ENCODE measurements at places on chromosomes 16 and 17. TPM values are rescaled to one million over a fixed set of nuclear protein-coding genes. Genes with fewer than 3 reads are reported as not detected.

The FN3K gene
- total RNA-seq = 4.0 TPM

The NETO2 gene
- total RNA-seq = 32.0 TPM

The MIEN1 gene
- 27.6 TPM for total RNA-seq

The ZP2 gene
- not detected for total RNA-seq

The KRTAP1-5 gene
- total RNA-seq = not detected

The CCDC144A gene
- total RNA-seq = 8.2 TPM

The UTP4 gene
- total RNA-seq = 15.9 TPM

- H3K4me1 ChIP-seq = no peaks in the 10 kb centered on the region
- no peaks in the 10 kb centered on the region for H3K27me3 ChIP-seq
- no peaks in the 10 kb centered on the region for H3K36me3 ChIP-seq
Observed at GRCh38 chr17:50487213-50488096, 8.8 kb downstream of the RSAD1 start.

DNA sequence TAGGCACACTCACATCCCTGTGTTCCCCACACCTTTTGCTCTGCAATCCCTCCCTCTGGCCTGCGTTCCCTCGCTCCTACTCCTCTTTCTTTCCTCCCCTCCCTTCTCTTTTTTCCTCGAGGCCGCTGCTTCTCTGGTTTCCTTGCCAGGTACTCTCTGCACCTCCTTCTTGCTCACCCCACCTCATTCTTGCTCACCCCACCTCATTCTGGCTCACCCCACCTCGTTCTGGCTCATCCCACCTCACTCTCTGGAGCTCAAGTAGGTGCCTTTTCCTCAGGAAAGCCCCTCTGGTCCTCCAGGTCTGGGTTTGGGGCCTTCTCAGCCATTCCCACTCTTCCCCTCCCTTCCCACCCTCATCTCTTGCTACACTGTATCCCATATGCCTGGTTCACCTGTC lies 103.5 kb downstream of the PLCG2 start:
- no peaks in the 10 kb centered on the region for H3K27me3 ChIP-seq
- H3K4me3 ChIP-seq = no peak overlapping the region
- H3K27ac ChIP-seq = no peak overlapping the region
- H3K4me1 ChIP-seq = peaks cover 7% of the 10 kb centered on the region

DNA sequence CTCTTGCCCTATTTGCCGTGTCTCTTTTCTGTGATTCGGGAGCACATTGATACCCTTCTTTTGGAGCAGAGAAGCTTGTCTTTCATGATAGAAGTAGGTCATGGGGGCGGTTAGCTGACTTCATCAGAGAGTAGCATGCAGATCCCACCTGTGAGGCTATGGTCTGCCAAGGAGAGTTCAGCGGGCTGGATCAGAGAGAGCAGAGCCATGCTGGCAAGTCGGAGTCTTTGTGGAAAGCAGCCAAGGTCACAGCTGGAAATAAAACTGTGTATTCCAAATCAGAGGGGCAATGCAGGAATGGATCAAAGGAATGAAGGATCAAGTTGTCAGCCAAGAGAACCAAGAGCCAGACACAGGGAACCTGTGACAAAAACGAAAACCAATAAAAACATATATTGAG lies 595.9 kb downstream of the WWOX start:
- H3K36me3 ChIP-seq = no peaks in the 10 kb centered on the region
- no peaks in the 10 kb centered on the region for H3K27me3 ChIP-seq
- H3K27ac ChIP-seq = no peak overlapping the region

DNA sequence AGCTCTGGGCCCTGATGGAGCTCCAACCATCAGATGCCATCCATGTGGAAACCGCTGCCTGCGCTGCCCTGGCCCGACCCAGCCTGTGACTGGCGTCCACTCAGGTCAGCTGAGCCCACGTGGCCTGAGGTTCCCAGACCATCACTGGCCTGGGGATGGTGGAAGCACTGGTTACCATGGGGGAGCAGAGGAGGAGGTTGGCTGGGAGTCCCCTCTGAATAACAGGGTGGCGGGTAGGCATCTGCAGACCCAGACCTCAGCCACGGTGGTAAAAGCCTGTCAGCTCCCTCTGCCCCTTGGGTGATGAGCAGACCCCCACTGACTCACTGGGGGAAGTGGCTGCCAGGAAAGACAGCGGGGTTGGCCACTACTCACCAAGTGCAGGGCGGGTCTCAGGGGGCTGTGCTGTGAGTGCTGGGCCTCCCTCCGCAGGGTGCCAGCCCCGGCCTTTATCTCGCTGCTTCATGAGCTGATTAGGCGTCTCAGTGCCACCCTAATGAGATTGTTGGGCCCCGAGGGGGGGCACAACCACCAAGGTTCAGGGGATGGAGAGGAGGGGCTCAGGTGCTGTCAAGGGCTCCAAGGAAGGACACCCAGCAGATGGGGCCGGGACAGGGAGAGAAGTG lies at the start of gene PDE6G:
Gene PDE6G (minus strand): TSS at position 425 of the 626 bp plus-strand sequence. CDS start 3,237 bp downstream, outside the sequence.
- H3K27ac ChIP-seq = no peak within 1 kb of the TSS
- no peaks in the 10 kb centered on the region for H3K36me3 ChIP-seq
- no peaks in the 10 kb centered on the region for H3K27me3 ChIP-seq

- H3K27me3 ChIP-seq = no peaks in the 10 kb centered on the region
- H3K36me3 ChIP-seq = no peaks in the 10 kb centered on the region
- H3K27ac ChIP-seq = no peak overlapping the region
- peaks cover 3% of the 10 kb centered on the region for H3K4me1 ChIP-seq
Observed at GRCh38 chr17:14452856-14453255, 152.0 kb downstream of the HS3ST3B1 start.

DNA sequence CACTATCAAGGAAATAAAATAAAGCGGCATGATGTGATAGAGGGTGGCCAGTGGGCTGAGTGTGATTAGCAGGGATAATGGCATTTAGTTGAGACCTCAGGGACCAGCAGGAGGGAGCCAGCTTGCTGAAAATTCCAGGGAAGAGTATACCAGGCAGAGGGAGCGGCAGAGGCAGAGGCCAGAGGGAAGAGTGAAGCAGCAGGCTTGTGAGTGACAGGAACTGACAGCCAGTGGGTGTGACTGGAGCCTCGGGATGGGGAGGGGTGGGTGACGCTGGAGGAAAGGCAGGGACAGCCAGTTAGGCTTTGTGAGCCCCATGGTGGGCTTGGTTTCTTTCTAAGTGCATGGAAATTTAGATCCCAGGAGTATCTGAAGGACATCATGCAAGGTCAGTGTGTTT lies 209.7 kb upstream of the CACNG3 start:
- no peaks in the 10 kb centered on the region for H3K4me1 ChIP-seq
- H3K27ac ChIP-seq = no peak overlapping the region
- H3K36me3 ChIP-seq = no peaks in the 10 kb centered on the region
- no peaks in the 10 kb centered on the region for H3K27me3 ChIP-seq
- DNase-seq = peak; percentile 64

- H3K27ac ChIP-seq = no peak overlapping the region
- DNase-seq = no peak
- no peaks in the 10 kb centered on the region for H3K4me1 ChIP-seq
- no peaks in the 10 kb centered on the region for H3K36me3 ChIP-seq
Observed at GRCh38 chr17:83050651-83051395, 28.6 kb upstream of the METRNL start.

DNA sequence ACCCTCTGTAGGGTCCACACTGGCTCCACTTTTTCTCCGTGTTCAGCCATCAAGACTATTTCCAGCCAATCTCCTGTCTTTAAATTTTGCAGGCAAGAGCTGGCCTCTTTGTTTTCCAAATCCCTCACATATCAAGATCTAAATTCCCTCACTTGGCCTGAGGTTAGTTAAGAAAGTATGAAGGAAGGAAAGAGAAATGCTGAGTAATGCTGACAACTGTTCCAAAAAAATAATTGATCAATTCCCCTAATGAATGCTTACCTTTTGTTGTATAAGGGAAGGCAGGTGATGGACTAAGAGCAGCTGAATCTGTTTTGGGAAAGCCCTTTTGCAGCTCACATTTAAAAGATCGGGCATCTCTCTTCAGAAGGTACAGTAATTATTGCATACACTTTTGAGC lies 105.1 kb upstream of the KCNJ16 start:
- no peak overlapping the region for H3K27ac ChIP-seq
- no peak overlapping the region for H3K4me3 ChIP-seq
- no peaks in the 10 kb centered on the region for H3K36me3 ChIP-seq
- no peak for DNase-seq
- H3K27me3 ChIP-seq = no peaks in the 10 kb centered on the region

GRCh38 chr16:3101018-3101840 lies 2.1 kb upstream of the ZSCAN10 start:
- H3K27me3 ChIP-seq = peaks cover 6% of the 10 kb centered on the region
- peak overlapping the region; percentile 39 for H3K4me3 ChIP-seq
- no peak overlapping the region for H3K27ac ChIP-seq
- peak; percentile 79 for DNase-seq
- H3K4me1 ChIP-seq = peaks cover 35% of the 10 kb centered on the region

- peaks cover 13% of the 10 kb centered on the region for H3K36me3 ChIP-seq
- DNase-seq = no peak
- H3K27me3 ChIP-seq = no peaks in the 10 kb centered on the region
- H3K27ac ChIP-seq = no peak overlapping the region
- no peaks in the 10 kb centered on the region for H3K4me1 ChIP-seq
Observed at GRCh38 chr17:30155389-30155788, 38.8 kb downstream of the NSRP1 start.

- H3K4me1 ChIP-seq = peaks cover 11% of the 10 kb centered on the region
- no peaks in the 10 kb centered on the region for H3K27me3 ChIP-seq
- no peak overlapping the region for H3K27ac ChIP-seq
- H3K4me3 ChIP-seq = no peak overlapping the region
- H3K36me3 ChIP-seq = no peaks in the 10 kb centered on the region
Observed at GRCh38 chr17:806346-806745, 24.2 kb downstream of the MRM3 start.

GRCh38 chr17:66306446-66306845 lies 4.0 kb downstream of the PRKCA start:
- no peak overlapping the region for H3K4me3 ChIP-seq
- DNase-seq = no peak
- H3K27me3 ChIP-seq = peaks cover 55% of the 10 kb centered on the region
- H3K27ac ChIP-seq = no peak overlapping the region
- H3K36me3 ChIP-seq = no peaks in the 10 kb centered on the region

DNA sequence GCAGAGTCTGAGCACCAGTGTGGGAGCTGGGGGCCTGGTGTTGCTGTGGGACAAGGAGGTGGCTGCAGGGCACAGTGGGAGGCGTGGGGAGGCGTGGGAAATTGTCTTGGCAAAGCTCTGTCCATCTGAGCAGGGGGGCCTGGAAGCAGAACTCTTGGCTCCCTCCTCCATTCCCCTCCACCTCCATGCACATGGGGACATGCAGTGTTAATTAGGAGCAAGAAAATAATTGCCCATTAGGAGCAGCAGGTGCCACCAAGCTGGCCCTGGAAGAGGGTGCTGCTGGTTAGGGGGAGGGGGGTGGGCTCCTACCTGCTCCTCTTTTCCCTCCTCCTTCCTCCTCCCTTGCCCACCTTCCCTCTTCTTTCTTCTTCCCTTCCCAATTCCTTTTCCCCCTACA lies 4.5 kb downstream of the TTYH2 start:
- H3K27ac ChIP-seq = no peak overlapping the region
- H3K27me3 ChIP-seq = peaks cover 25% of the 10 kb centered on the region
- DNase-seq = no peak

GRCh38 chr16:11196286-11196828 lies 59.6 kb downstream of the SOCS1 start:
- no peaks in the 10 kb centered on the region for H3K27me3 ChIP-seq
- no peak for DNase-seq
- H3K27ac ChIP-seq = no peak overlapping the region
- peaks cover 9% of the 10 kb centered on the region for H3K4me1 ChIP-seq

- no peak for DNase-seq
- no peaks in the 10 kb centered on the region for H3K36me3 ChIP-seq
- H3K4me1 ChIP-seq = peaks cover 14% of the 10 kb centered on the region
- H3K4me3 ChIP-seq = no peak overlapping the region
- H3K27me3 ChIP-seq = no peaks in the 10 kb centered on the region
Observed at GRCh38 chr16:69941251-69942098, 9.7 kb upstream of the CLEC18A start.

- no peak overlapping the region for H3K4me3 ChIP-seq
- H3K27ac ChIP-seq = no peak overlapping the region
- DNase-seq = peak; percentile 29
- no peaks in the 10 kb centered on the region for H3K27me3 ChIP-seq
Observed at GRCh38 chr17:67490471-67490870, 113.4 kb downstream of the PITPNC1 start.

GRCh38 chr16:66222756-66223155 lies 143.7 kb upstream of the CDH5 start:
- DNase-seq = no peak
- no peak overlapping the region for H3K4me3 ChIP-seq
- H3K27ac ChIP-seq = no peak overlapping the region
- H3K4me1 ChIP-seq = peaks cover 7% of the 10 kb centered on the region
- H3K36me3 ChIP-seq = no peaks in the 10 kb centered on the region

- DNase-seq = no peak
- H3K4me3 ChIP-seq = no peak overlapping the region
- no peaks in the 10 kb centered on the region for H3K36me3 ChIP-seq
- no peak overlapping the region for H3K27ac ChIP-seq
- no peaks in the 10 kb centered on the region for H3K27me3 ChIP-seq
- H3K4me1 ChIP-seq = peaks cover 13% of the 10 kb centered on the region
Observed at GRCh38 chr16:65773301-65773874, 593.1 kb upstream of the CDH5 start.

DNA sequence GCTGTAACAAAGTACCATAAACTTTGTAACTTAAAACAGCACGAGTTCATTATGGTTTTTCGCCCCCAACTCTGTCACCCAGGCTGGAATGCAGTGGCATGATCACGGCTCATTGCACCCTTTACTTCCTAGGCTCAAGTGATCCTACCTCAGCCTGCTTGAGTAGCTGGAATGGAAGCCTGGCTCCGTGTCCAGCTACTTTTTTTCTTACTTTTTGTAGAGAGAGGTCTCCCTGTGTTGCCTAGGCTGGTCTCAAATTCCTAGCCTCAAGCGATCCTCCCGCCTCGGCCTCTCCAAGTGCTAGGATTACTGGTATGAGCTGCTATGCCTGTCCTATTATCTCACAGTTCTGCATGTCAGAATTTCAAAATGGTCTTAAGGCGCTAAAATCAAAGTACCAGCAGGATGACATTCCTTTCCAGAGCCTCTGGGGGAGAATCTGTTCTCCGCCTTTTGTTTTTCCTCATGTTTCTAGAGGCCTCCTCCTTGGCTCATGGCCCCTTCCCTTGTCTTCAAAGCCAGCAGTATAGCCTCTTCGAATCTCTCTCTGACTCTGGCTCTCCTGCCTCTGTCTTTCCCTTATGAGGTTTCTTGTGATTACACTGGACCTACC lies 10.1 kb upstream of the PRM1 start:
- no peaks in the 10 kb centered on the region for H3K27me3 ChIP-seq
- peak; percentile 36 for DNase-seq
- H3K4me3 ChIP-seq = no peak overlapping the region
- no peaks in the 10 kb centered on the region for H3K4me1 ChIP-seq
- no peaks in the 10 kb centered on the region for H3K36me3 ChIP-seq

DNA sequence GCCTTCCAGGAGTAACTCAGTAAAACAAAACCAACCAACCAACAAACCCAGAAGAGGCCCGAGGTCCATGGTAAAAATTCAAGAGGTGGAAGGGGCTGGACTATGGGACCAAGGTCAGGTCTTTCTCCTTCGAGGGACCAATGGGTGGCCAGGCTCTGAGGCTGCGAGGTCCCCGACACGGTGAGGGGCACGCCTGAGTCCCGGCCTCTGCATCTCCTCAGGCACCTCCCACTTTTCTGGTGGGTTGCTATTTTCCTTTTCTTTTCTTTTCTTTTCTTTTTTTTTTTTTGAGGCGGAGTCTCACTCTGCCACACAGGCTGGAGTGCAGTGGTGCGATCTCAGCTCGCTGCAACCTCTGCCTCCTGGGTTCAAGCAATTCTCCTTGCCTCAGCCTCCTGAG lies 18.0 kb downstream of the CD7 start:
- H3K4me3 ChIP-seq = no peak overlapping the region
- H3K4me1 ChIP-seq = peaks cover 13% of the 10 kb centered on the region
- peaks cover 27% of the 10 kb centered on the region for H3K27me3 ChIP-seq
- no peak overlapping the region for H3K27ac ChIP-seq
- DNase-seq = no peak
